Stimulated activated CD4-positive, alpha-beta T cell treated with anti-CD3 and anti-CD28 coated beads, Interleukin-2, amount 100 ng/mL, for 24 hours (primary cell): ENCODE measurements at places on chromosomes 12 and 14.

DNA sequence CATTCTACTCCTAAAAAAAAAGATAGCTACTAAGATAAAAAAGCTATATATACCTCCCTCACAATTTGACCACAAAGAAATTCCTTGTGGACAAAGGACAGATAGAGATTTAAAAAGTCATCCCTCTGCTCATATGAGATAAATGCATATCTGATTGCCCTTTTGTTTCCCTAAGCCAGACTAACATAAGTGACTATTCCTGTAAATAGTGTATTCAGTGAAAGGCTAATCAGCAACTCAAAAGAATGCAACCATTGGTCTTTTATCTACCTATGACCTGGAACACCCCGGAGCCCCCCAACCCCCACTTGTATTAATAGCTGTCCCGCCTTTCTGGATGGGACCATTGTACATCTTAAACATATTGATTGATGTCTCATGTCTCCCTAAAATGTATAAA lies 6.3 kb upstream of the TMPO start:
- no peak for DNase-seq

DNA sequence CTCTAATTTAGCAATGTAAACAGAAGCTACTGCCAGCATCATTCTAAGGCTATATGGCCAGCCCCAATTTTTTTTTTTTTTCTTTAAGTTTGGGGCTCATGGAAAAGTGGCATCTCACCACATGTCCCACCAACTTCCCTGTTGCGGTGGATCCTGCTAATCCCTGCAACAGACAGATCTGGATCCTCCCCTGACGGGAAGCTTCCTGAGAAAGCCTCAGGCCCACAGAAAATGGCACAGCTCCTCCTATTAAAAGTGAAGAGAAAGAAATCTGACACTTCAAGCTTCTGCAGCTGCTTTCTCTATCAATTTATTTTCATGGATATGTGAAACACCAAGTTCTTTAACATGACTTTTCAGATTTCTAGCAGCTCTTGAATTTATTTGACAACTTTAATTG lies 433.8 kb upstream of the DCN start:
- DNase-seq, result no peak

- no peak for DNase-seq
Measured at GRCh38 chr14:85041618-85042017, 488.3 kb upstream of the FLRT2 start.

DNA sequence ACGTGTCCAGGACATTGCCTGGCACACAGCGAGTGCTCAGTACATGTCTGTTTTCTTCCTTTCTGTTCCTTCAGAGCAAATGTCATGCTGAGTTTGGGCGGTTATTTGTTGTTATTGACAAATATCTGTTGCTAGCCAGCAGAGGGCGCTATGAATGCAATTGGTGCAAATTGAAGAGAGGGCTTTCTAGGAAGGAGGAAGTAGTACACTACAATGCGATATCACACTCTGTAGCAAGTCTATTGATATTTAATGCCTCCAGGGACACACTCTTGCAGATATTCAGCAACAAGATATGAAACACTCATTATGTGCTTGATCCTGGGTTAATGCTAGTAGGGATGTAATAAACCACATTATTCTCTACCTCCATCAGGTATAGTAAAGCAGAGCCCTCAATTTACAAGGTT lies 267.3 kb upstream of the SRRM4 start:
- DNase-seq, result no peak

DNA sequence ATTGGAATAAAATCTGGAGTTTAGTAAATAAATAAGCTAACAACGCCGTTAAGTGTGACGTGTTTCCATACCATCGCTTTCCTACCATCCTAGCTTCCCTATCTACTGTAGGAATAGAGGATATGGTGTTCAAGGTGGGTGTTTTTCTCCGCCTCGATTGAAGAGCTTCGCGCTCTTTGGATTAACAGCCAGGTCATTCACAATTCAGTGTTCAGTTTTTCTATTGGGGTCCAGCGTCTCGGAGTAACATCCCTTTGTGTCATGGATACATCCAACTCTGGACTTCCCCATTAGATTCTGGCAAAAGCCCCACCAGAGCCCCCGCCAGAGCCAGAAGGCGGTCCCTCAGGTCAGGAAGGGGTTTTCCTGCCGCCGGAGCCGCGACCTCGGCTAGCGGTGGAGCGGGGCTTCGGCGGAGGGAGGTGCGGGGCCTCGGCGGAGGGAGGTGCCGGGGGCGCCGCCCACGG lies 1.2 kb upstream of the SRGAP1 start:
- DNase-seq, result no peak

DNA sequence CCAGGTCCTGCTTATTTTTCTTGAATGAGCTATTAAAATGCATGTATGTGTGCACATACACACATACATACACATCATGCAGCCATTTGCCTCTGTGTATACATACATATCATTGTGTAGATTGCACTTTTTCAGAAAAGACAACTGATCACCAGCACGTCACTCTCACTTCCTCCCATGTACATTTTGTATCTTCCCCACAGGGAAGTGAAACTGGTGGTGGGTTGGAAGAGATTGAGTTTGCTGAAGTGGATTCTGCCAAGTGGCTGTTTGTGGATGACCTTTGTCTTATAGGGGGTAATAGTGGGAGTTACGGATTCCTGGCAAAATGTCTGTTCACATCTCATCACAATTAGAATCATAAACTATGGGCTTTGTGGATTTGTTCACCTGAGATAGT lies 448.6 kb downstream of the RAD51B start:
- DNase-seq, result no peak

GRCh38 chr12:65434737-65435136 lies 156.3 kb downstream of the MSRB3 start:
- DNase-seq, result no peak

- DNase-seq, result no peak
Measured at GRCh38 chr12:114319422-114319821, 86.5 kb downstream of the TBX5 start.

- DNase-seq, result no peak
Measured at GRCh38 chr14:92247341-92247740, 75.6 kb upstream of the SLC24A4 start.

DNA sequence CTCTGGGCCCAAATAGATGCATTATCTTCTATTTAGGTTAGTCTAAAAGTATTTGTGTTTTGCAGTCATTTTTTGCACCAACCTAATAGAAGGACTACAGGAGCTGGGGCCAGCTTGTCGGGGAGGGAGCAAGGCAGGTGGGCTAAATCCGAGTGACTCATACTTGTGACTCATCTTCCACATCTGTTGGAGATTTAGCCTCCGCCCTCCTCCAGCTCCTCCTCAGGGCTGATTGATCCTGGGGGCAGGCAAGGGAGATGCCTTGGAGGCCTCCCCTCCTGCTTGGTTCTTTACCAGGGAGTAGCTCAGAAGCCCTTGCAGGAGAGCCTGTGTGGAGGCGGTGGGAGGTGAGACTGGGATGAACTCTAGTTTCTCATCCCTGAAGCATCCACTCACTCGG lies 27.9 kb downstream of the RHOF start:
- DNase-seq, result no peak

- DNase-seq, result no peak
Measured at GRCh38 chr12:106181401-106182114, 42.8 kb upstream of the NUAK1 start.

- no peak for DNase-seq
Measured at GRCh38 chr12:126830778-126831680, 1435.9 kb upstream of the TMEM132C start.
